Stomach (tissue), 19 donors: ENCODE measurements at places on chromosomes 12 and 14. TPM values are rescaled to one million over a fixed set of nuclear protein-coding genes. Genes with fewer than 3 reads are reported as not detected.

APOLD1 gene
- 4.4 TPM for polyA plus RNA-seq

DNA sequence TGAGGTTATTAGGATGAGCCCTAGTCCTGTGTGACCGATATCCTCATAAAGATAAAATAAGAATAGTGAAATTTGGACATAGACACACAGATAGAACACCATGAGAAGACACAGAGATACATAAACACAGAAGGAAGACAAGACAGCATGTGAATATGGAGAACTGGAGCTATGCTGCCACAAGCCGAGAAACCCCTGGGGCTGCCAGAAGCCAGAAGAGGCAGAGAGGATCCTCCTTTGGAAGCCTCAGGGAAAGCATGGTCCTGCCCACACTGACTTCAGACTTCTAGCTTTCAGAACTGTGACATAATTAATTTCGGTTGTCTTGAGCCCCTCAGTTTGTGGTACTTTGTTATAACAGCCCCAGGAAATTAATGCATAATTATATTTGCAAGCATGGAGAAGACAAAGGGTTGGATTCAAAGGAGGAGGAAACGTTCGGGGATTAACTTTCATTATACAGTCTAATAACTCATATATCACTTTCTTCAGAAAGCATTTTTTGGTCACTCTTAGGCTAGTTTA lies 1501.8 kb upstream of the FLRT2 start:
- DNase-seq: no peak

DNA sequence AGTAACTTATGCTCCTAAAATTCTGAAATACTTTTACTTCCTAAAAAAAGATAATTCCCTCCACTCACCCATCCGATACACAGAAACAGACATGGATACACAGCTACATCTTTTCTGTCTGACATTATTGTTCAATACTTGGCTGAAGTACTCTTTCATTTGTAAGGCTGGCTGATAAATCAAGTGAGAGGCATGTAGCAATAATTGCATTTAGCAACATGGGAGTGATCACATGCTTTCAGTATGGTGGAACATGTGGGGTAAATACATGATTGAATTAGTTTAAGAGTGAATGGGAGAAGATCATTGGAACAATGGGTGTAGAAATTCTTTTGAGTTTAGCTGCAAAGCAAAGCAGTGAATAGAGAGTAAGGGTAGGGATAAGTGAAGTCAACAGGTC lies 25.6 kb downstream of the PTPRQ start:
- DNase-seq: no peak

- DNase-seq: no peak
Measured at GRCh38 chr14:104220215-104221070, 82.1 kb downstream of the KIF26A start.

DNA sequence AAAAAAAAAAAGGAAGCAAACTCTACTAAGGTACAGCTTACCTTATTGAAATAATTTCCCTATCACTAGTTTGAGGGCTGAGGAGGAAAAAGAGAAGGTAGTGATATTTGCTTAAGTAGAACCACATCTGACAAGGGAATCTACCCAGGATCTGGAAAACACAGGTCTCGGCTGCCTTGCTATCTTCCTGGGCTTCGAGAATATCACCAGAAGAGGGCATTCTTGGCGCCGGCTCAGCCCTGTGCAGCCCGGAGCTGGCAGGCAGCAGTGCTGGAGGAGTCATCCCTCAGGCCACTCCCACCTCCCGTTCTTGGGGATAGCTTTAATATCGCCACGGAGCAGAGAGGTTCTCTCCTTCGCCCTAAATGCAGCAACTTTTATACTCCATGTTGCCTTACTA lies 1181.2 kb downstream of the VRK1 start:
- peak; percentile 69 for DNase-seq

TNFAIP2 gene
- 63.8 TPM for polyA plus RNA-seq

GYS2 gene
- 0.33 TPM for polyA plus RNA-seq

- DNase-seq: no peak
Measured at GRCh38 chr14:60133487-60133886, 31.7 kb downstream of the DHRS7 start.

GRCh38 chr12:44369998-44370397 lies 506.1 kb downstream of the NELL2 start:
- DNase-seq: no peak

GRCh38 chr14:36747411-36748184 lies 85.9 kb downstream of the PAX9 start:
- no peak for DNase-seq

FAM181A gene
- polyA plus RNA-seq: not detected

NPFF gene
- polyA plus RNA-seq: not detected

GRCh38 chr12:56260921-56261320 lies 2.7 kb upstream of the ANKRD52 start:
- no peak for DNase-seq

DNA sequence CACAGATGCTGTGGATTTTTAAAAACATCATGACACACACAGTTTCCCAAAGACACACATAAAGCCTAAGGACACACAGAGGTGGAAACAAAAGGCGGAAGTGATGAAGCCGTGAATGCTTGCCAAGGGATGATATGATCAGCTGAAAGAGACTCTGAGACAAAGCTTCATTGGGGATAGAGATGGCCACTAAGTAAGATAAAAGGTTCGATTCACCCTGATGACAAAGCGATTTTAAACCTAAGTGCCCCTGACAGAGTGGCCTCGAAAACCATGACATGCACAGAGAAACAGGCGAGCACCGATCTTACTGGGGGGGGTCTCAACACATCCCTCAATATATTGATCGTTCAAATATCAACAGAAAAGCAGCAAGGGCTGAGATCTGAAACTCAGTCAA lies 20.3 kb upstream of the EIF5 start:
- DNase-seq: peak; percentile 27

DNA sequence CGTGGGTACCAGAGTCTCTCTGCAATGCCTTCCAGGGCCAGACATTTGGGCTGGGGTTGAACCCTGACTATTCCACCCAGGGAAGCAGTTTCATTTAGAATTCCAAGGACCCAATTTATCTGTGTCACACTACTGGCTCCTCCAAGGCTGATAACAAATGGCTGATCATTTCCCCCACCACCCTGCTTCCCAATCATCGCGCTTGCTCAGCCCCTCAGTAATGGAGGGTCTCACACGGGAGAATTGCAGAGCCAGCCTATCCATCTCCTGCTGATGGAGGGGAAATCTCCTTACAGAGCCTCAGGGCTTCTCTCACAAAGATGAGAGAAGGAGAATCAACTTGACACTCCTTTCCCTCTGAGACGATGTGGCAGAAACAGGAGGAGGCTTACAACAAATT lies 78.4 kb upstream of the WSCD2 start:
- DNase-seq: no peak

PRPF40B gene
- polyA plus RNA-seq: 6.6 TPM

DNA sequence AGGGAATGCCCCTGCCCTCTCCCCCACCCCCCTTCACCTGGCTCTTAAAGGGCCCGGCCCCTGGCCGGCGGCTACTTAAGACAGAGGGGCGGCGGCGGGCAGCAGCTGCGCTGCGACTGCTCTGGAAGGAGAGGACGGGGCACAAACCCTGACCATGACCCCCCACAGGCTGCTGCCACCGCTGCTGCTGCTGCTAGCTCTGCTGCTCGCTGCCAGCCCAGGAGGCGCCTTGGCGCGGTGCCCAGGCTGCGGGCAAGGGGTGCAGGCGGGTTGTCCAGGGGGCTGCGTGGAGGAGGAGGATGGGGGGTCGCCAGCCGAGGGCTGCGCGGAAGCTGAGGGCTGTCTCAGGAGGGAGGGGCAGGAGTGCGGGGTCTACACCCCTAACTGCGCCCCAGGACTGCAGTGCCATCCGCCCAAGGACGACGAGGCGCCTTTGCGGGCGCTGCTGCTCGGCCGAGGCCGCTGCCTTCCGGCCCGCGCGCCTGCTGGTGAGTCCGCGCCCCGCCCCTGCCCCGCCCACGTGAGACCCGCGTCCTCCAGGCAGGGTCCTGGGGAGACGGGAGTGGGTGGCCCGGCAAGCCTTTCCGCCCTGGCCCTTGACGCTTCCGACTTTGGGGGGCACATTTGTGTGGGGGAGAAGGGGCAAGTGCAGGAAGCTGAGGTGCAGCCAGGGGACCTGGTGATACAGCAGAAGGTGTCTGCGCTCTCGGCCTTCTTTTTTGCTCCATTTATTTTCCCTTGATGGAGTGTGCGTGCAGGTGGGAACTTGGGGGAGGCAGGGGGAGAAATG lies at the start of gene IGFBP6:
IGFBP6 (plus strand) TSS at position 104 of the 790 bp plus-strand sequence; CDS start at position 155, 51 bp downstream.
- peak; percentile 55 for DNase-seq

- peak; percentile 26 for DNase-seq
Measured at GRCh38 chr14:79352076-79352630, 859.2 kb downstream of the DIO2 start.
